Naive thymus-derived CD4-positive, alpha-beta T cell (primary cell): ENCODE measurements at places on chromosomes 16 and 17.

DNA sequence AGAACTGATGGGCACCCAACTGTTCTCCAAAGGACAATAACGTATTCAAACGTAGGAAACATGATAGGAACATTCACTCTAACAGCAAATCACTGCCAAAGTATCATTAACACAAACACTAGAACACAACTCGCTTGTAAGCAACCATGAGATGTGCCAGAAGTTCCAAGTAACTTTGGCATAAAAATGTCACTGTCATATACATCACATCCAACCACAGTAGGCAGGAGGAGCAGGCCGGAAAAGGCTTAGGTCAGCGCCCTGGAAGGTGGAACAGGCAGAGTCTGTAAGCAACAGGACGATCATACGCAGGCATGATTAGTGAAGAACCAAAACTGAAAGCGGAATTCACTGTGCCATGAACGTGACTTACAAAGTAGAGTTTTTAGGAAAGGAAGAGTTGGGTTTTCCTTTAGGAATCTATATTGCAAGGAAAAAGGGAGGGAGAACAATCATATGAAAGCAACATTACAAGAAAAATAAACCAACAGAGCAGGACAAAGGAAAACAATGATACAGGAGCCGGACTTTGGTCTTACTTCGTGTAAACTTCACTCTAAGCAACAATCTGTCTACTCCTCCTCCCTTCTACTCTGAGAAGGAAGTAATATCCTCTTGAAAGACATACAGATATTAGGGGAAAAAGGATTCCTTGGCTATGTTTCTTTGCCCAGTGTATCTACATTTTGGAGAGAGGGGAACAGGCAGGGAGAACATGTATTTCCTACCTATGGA, 52.3 kb downstream of the YWHAE start:
- no peaks in the 10 kb centered on the region for H3K27me3 ChIP-seq
- DNase-seq: no peak
- no peak overlapping the region for H3K4me3 ChIP-seq

GRCh38 chr16:56113223-56113622, 78.1 kb upstream of the GNAO1 start:
- no peaks in the 10 kb centered on the region for H3K4me1 ChIP-seq
- H3K4me3 ChIP-seq: no peak overlapping the region
- H3K27ac ChIP-seq: no peak overlapping the region
- no peak for DNase-seq
- no peaks in the 10 kb centered on the region for H3K27me3 ChIP-seq

DNA sequence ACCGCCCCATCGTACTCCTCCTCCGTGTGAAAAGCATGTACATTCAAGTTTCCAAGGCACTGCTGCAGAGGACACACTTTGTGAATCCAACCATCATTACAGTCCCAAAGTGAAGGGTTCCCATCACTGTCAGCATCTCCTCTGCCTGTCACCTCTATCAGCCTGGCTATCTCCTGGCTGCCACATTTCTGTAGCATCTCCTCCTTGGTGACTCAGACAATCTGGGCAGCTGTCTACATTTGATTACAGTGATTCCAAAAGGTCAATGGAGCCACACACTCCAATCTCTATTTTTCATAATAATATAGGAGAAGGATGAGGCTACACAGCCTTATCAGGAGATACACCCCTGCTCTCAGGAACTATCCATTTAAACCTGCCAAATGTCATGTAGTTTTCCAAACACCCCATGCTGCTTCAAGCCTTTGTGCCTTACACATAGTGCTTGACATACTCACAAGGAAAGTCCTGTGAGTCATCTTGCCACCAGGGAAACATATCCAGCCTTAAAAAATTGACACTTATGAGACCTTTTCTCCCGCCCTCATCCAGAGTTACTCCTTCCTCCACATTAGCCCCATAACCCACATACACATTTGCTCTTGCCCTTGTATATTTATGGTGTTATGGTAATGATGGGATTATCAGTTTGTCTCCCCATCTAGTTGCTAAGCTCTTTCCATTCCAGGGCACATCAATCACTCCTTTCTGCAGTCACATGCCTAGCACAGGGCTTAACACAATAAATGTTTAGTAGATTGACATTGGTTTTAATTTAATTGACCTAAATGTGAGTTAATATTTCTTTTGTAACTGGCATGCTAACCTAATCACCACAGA, 250.1 kb upstream of the CDH5 start:
- no peak overlapping the region for H3K4me3 ChIP-seq
- H3K4me1 ChIP-seq: no peaks in the 10 kb centered on the region
- no peaks in the 10 kb centered on the region for H3K36me3 ChIP-seq
- DNase-seq: no peak
- H3K27ac ChIP-seq: no peak overlapping the region

DNA sequence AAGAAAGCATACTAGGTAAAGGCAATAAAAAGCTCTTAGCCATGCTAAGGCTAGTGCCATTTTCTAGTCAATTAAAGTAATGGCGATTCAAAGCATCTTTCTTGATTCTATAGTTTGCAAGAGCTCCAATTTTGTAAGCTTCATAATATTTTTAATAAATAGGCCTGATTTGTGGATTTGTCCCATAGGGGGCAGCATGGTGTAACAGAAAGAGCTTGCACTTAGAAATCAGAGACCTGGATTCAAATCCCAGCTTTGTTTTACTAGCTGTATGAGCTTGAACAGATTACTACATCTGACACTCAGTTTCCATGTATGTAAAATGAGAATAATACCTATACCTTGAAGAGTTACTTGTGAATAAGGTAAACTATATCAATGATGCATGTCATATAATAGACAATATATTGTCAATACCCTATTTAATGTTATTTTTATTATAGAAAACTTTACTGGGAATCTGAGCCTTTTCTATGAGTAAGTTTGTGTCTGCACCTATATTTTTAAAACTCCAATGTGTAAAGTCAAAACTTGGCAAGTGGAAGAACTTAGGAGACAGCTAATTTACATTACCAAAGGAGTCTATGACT, 93.6 kb upstream of the NOG start:
- no peak overlapping the region for H3K27ac ChIP-seq
- H3K4me3 ChIP-seq: no peak overlapping the region
- H3K27me3 ChIP-seq: no peaks in the 10 kb centered on the region
- no peaks in the 10 kb centered on the region for H3K4me1 ChIP-seq
- no peaks in the 10 kb centered on the region for H3K36me3 ChIP-seq

DNA sequence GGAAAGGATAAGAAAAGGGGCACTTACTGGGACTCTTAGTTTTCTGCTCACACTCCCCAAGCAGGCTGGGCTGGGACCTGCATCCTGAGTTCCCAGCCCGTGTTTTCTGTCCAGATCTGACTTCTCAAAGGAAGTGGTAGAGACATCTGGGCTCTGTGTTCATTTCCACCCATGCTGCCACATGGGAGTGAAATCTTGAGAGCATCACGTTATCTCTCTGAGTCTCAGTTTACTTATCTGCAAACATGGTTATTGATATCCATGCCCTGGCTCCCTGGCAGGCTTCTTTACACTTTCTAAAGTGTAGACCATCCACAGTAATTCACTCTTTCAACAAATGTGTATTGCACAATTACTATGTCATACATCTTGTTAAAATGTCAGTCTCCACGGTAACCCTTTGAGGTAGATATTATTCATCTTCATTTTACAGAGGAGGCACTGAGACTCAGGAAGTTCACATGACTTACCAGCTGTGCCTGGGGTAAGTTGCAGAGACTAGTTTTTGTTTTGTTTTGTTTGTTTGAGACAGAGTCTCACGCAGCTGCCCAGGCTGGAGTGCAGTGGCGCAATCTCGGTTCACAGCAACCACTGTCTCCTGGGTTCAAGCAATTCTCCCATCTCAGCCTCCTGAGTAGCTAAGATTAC, 3.4 kb downstream of the ZNF688 start:
- H3K27me3 ChIP-seq: no peaks in the 10 kb centered on the region
- peak overlapping the region; percentile 85 for H3K27ac ChIP-seq
- peak; percentile 85 for DNase-seq
- H3K4me3 ChIP-seq: peak overlapping the region; percentile 9
- no peaks in the 10 kb centered on the region for H3K36me3 ChIP-seq

DNA sequence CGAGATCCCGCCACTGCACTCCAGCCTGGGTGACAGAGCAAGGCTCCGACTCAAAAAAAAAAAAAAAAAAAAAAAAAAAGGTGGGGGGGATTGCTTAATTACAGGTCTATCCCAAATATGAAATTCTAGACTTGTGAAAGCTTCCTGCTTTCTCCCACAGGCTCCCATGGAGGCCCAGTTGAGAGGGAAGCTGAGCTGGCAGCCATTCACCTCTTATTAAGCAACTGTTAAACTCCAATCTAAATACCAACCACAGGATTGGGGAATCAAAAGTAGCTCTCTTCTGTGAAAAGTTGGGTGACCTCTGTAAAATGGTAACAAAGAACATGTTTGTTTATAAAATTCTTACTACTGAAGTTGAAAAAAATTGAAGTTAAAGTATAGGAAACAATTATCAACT, 45.8 kb upstream of the STAC2 start:
- no peak overlapping the region for H3K27ac ChIP-seq
- peaks cover 10% of the 10 kb centered on the region for H3K36me3 ChIP-seq
- H3K27me3 ChIP-seq: no peaks in the 10 kb centered on the region
- H3K4me1 ChIP-seq: no peaks in the 10 kb centered on the region

DNA sequence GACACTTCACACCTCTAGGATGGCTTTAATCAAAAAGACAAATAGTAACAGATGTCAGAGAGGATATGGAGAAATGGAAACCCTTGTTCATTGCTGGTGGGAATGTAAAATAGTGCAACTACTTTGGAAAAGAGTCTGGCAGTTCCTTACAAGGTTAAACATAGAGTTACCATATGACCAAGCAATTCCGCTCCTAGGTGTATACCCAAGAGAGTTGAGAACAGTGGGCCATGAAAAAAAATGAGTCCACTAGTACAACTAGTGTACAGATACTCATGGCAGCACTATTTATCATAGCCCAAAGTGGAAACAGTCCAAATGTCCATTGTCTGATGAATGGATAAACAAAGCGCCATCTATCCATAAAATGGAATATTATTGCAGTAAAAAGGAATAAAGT, 39.1 kb downstream of the OR1D5 start:
- no peak for DNase-seq
- no peaks in the 10 kb centered on the region for H3K4me1 ChIP-seq
- no peaks in the 10 kb centered on the region for H3K27me3 ChIP-seq
- H3K36me3 ChIP-seq: no peaks in the 10 kb centered on the region
- H3K4me3 ChIP-seq: no peak overlapping the region
- no peak overlapping the region for H3K27ac ChIP-seq

DNA sequence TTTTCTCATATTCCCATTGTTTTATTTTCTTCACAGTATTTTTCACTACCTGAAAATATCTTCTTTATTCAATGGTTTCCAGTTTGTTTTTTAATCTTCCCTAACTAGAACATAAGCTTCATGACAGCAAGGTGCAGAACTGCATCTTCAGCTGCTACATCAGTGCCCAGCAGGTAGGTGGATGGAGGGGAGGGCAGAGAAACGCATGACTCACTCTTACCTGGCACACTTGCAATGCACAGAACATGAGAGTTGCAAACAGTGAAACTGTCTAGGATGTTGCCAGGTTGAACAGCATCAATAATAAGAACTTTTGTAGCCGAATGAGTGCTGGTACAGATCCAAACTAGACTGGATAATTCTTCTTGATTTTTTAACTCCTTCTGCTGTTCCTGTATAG, 127.1 kb downstream of the SPAG9 start:
- H3K4me1 ChIP-seq: no peaks in the 10 kb centered on the region
- DNase-seq: no peak
- H3K27me3 ChIP-seq: no peaks in the 10 kb centered on the region
- peaks cover 26% of the 10 kb centered on the region for H3K36me3 ChIP-seq

DNA sequence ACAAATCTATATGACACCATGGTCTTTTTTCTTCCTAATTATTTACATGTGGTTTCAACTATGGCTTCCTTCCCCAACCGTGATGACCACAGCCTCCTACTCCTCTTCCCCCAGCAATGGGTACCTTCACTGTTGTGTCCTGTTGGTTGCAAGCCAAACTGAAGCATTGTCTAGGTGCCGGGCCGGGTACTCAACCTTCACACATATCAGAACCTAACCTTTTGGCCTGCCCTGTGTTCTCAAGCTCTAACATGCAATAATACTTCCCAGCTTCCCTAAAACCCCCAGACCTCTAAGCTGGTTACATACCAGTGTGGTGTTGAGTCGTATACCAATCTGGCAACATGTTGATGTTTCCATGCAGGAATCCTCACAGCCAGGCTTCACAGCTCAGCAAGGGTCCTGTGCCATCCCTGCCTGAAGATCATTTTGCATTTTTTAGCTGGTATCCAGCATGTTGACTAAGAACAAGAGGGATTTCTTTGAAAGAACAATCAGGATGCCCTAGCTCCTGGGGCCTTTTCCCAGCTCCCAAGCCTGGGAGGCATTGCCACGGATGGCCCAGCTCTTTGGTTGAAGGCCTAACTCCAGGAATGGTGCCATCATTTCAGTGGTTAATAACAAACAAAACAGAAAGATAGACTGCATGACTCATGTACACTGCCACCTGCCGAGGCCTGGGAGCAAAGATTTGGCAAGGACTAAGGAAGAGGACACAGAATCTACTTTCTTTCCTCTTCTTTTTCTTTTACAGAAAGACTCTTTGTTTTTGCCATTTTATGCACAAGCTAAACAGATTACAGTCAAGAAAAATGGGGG, 373.7 kb upstream of the SALL1 start:
- no peak overlapping the region for H3K27ac ChIP-seq
- no peaks in the 10 kb centered on the region for H3K27me3 ChIP-seq
- DNase-seq: no peak
- no peaks in the 10 kb centered on the region for H3K4me1 ChIP-seq
- no peak overlapping the region for H3K4me3 ChIP-seq

- no peak overlapping the region for H3K4me3 ChIP-seq
- no peaks in the 10 kb centered on the region for H3K27me3 ChIP-seq
- H3K4me1 ChIP-seq: peaks cover 14% of the 10 kb centered on the region
- no peaks in the 10 kb centered on the region for H3K36me3 ChIP-seq
- no peak overlapping the region for H3K27ac ChIP-seq
- DNase-seq: no peak
Observed at GRCh38 chr17:17484451-17484899, 7.7 kb downstream of the MED9 start.

DNA sequence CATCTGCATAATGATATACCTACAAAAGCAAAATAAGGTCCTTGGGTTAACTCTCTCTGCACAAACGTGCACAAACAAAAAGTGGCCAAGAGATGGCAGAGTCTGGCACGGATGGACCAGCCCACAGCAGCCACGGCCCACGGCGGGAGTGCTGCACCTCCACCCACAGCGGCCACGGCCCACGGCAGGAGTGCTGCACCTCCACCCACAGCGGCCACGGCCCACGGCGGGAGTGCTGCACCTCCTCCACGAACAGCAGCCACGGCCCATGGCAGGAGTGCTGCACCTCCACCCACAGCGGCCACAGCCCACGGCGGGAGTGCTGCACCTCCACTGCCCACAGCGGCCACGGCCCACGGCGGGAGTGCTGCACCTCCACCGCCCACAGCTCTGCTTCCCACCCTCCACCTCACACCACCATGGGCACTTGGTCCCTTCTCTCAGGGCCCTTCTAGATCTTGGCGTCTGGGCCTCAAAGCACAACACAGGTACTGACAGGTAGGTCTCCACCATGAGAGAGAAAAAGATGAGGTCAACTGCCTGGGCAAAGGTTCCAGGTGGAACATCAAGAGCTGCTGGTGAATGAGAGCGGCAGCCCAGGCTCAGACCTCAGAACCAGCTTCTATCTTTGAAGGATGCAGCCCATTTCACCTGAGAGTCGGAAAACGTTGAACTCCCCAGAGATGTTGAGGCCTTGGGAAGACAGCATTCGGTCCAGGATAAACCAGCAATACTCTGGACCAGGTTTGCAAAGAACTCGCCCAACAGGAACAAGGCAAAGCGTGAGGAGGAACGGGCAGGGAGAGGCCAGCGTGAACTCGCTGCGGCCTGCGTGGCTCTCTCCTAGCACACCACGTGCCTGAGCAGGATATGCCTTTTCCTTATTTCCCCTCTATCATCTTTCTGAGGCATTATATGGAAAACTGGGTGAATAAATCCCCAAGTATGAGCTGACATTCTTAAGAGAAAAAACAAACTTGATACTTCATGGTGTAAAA, 124.5 kb downstream of the ZNF778 start:
- no peak for DNase-seq
- H3K4me1 ChIP-seq: peaks cover 19% of the 10 kb centered on the region
